ENCODE measurements at places on chromosomes 6 and 20.
A peak's percentile ranks its signal among the peaks of the same experiment; 100 is the strongest.

GRCh38 chr20:53003420-53004154 lies 31.4 kb downstream of the TSHZ2 start:
- no peak for DNase-seq

DNA sequence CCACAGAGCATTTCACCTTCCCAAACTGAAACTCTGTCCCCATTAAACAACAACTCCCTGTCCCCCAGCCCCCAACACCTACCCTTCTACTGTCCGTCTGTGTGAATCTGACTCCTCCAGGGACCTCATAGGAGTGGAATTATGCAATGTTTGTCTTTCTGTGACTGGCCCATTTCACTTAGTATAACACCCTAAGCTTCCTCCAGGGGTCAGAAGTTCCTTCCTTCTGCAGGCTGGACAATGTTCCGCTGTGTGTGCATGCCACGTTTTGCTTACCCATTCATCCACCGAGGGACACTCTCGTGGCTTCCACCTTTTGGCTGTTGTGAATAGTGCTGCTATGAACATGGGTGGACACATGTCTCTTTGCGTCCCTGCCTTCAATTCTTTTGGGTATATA lies 37.6 kb upstream of the MPC1 start:
- DNase-seq: no peak

DNA sequence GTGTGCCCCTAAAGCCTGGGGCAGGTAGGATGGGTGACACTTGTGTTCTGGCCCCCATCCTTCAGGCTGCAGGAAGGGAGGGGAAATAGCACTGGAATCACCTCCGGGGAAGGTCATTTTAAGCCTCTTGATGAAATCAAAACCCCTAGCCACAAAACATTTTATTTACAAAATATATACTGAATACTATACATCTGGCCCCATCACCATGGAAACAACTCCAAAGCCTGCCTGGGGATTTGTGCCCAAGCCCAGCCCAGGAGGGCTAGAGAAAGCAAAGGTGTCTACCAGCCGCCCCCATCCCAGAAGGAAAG lies 2.6 kb downstream of the SMIM29 start:
- DNase-seq: no peak

- DNase-seq: no peak
Measured at GRCh38 chr20:39825950-39826349, 863.1 kb downstream of the MAFB start.

GRCh38 chr6:87673237-87673636 lies 28.8 kb downstream of the AKIRIN2 start:
- DNase-seq: no peak

GRCh38 chr6:150030611-150031010 lies 5.3 kb upstream of the RAET1L start:
- DNase-seq: no peak

DNA sequence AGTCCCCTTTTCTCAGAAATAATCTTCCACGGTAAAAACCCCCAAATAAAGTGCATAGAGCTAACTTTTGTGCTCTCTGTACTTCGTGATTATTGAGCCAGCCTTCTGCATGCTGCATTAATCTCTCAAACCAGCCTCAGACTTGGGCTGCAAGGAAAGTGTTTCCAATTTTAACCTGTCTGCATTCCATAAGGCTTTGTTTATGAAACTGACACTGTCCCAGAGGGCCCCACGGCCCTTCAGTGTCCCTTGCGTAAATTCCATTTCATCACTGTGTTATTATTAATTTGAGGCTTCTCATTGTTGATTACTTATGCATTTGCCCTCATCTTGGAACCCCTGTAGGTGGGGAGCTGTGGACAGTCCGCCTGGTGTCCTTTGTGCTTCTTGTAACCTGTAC lies 15.6 kb upstream of the SNRPB2 start:
- no peak for DNase-seq

DNA sequence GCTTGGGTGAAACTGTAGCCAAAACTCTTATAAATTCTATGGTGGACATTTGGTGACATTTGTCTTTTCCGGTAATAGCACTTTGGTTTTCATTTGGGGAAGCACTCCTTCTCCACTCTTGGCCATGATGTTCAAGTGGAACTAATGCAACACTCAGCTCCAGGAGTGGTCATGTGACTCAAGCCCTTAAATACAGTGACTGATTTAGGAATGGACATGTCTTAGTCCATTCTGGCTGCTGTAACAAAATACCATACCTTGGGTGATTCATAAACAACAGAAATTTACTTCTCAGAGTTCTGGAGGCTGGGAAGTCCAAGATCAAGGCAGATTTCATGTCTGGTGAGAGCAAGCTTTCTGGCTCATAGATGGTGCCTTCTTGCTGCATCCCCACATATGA lies 10.8 kb upstream of the FKBP1A start:
- DNase-seq: no peak

DNA sequence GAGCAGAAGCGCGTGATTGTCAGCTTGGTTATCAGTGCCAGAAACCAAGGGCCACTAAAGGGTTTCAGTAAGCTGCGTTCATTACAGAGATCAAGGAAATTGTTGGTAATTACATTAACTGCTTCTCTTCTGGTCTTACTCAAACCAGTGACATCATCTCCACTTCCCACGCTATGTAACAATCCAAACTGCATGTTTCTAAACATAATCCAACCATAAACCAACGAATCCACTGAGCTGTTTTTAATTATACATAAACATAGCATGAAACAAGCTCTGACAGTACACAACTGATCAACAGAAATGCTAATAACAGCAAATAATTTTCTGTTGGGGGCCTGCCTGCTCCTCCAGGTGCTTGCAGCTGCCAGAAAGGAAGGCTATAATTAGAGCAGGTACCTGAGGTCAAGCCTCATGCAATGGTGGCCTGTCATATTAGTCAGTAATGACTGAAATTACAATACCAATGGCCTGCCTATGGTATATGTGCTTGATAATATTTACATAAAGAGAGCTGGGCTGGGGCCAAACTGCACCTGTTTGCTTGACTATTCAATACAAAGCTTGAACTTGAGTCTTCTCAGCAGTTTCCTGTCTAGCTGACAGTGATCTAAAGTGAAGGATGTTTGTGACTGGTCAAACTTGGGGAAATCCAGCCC lies 40.1 kb downstream of the ILRUN start:
- peak; percentile 20 for DNase-seq

DNA sequence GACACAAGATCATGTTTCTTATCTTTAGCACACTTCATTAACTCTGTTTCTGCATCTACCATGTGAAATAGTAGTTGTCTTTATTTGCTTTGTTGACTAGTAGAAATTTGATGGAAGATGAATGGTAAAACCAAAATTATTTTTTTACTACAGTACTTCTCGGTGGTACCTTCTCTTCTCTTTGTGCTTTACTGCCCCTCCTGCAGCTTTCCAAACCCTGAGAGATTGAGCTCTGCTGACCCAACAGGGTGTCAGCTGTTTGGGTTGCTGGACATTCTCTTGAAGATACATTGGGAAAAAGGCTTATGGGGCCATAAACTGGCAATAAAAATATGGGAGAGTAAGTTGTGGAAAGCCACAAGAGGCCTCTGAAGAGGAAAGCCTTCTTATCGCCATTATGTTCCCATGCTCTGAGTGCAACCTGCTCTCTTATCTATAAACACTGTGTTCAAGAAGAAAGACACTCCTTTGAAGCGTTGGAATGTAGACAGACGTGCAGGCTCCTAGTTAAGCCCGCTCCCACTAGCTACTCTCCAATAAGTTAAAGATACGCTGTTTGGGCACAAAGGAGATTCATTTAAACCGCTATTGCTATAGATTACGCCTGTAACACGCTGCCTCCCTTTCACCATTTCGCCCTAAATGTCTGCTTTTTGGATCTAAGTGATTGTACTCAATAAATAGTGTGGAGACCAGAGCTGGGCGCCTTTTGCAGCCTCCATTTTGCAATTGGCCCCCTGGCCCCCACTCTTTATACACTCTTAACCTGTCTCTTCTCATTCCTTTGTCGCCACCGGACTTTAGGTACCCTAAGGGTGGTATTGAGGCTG lies 60.1 kb upstream of the PRSS16 start:
- DNase-seq: no peak

DNA sequence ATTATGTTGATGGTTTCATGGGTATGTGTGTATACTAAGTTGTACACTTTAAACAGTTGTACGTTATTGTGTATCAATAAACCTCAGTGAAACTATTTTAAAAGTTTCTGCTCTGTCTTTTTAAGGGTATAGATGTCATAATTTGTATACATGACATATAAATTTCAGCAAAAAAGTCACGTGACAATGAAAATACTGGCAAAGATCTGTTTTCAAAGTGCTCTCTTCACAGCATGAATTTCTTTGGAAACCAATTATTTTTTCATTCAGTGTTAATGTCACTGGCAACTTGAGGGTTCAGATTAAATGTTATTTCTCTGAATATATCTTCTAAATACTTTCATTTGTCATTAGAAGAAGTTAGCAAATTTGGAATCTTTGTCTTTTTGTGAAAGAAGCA lies 91.7 kb upstream of the C6orf118 start:
- no peak for DNase-seq

DNA sequence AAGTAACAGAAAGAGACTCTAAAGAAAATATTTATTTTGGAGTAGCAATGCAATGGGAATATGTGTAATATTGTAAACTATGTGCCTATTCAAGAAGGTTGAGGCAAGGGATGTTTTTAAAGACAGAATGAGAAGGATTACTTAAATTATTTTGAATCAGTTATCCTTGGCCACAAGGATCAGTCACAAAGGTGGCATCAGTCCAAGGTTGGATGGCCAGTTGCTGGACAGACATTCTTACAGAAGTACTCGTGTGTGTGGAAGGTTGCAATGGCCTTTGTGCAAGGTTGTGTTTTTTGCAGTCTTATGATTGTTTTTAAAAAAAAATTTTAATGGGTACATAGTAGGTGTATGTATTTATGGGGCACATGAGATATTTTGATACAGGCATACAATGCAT lies 2.0 kb downstream of the QRSL1 start:
- DNase-seq: no peak

DNA sequence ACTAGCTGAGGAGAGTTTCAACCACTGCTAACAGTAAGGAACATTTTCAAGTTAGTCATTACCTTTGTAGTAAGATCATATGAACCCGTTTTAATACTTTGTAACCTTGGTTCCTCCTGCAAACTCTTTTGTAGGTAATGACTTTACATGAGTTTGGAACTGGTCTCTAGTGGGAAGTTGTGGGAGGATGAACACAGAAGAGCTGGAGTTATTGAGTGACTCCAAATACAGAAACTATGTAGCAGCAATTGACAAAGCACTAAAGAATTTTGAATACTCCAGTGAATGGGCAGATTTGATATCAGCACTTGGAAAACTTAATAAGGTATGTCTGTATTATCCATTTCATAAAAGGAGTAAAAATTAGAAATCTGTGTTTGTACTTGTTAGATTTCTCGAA lies 29.3 kb downstream of the DOP1A start:
- no peak for DNase-seq

DNA sequence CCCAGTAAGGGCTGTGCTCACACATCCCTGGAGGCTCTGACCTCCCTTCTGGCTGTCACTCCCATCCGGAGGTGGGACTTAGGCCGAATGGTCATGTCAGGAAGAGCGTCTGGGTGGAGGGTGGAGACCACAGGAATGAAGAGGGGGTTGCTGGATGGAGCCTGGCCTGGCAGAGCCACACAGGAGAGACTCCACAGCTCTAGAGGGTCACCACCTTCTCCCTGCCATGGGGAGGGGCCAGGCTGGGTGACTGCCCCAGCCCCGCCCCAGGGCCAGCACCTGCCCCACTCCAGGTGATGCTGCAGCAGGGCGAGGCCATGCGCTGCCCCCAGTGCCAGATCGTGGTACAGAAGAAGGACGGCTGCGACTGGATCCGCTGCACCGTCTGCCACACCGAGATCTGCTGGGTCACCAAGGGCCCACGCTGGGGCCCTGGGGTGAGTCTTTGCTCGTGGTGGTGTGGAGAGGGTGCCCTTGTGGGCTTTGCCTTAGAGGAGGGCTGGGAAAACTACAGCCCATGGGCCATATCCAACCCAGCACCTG lies 20.6 kb downstream of the RBCK1 start:
- DNase-seq: no peak

GRCh38 chr20:37365760-37366638 lies 20.1 kb downstream of the SRC start:
- no peak for DNase-seq

DNA sequence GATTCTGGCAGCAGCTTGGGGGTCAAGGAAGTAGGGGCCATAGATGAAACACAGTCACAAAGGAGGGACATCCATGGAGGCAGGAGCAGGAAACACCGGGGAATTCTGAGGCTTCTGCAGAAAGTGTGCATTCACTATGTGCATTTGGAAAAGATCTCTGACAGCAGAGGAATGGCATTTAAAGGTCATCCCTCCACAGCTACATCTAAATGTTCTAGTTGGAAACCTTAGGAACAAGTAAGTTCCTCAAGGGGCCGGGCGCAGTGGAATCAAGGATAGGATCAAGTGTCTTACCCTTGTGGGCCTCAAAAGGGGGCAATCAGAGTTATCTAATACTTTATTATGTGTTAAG lies 8.8 kb downstream of the C6orf136 start:
- no peak for DNase-seq

DNA sequence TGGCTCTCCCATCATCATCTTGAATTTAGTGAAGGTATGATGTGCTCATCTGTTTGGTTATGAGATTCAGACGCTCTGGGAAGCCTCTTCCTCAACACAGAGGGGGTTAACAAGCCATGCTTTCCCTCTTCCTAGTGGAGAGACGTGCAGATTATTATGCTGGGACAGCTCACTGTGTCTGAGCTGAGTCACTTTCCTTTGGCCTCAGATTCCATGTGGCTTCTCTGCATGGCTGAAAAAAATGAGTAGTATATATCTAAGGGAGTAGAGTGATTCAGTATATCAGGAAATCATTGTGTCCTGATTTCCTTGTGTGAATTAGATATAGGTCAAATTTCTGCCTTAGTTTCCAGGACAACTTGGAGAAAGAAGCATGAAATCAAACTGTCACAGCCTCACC lies 52.6 kb downstream of the FIG4 start:
- DNase-seq: no peak

GRCh38 chr6:52423971-52424381 lies 3.8 kb downstream of the EFHC1 start:
- DNase-seq: no peak

GRCh38 chr6:168678588-168678987 lies 237.6 kb downstream of the SMOC2 start:
- no peak for DNase-seq

DNA sequence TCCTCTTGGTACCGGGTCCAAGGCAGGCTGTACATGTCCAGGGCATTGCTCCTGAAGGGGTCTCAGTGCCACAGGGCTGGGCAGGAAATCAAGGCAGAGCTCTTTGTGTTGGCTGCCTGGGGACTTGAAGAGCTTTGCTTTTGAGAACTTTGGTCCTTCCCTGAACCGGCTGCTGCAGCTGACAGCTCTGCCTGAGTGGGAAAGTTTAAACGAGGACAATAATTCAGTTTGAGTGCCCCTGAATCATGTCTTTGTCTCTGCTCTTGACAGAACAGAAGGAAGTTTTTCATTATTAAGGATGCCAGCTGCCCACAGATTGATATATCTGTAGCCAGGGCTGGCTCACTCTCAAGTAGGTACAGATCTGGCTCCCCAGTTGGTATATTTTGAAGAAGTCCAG lies 56.1 kb downstream of the ANKRD6 start:
- DNase-seq: no peak

GRCh38 chr6:165988757-165989456 lies 178.7 kb downstream of the TBXT start:
- no peak for DNase-seq
